Hematopoietic multipotent progenitor cell treated with erythropoietin and hydrocortisone succinate and interleukin-3 and kit ligand, for 8 days (in vitro differentiated cells): ENCODE measurements at places on chromosomes 12 and 14.
A peak's percentile ranks its signal among the peaks of the same experiment; 100 is the strongest.

DNA sequence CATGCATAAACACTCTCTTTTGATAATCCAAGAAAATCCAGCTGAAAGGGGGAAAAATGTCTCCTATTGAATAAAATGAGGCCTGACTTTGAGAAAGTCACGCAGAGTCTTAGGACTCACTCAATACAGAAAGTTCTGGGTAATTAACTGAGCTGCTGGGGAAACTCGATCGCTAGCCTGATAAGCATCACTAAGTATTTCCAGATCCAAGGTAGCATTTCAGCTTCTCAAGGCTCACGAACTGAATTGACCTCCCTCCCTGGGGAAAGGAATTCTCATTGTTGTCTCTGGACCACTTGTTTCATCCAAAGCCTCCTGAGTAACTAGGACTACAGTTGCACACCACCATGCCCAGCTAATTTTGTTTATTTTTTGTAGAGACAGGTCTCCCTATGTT, 13.8 kb upstream of the ANAPC5 start:
- no peak for DNase-seq

DNA sequence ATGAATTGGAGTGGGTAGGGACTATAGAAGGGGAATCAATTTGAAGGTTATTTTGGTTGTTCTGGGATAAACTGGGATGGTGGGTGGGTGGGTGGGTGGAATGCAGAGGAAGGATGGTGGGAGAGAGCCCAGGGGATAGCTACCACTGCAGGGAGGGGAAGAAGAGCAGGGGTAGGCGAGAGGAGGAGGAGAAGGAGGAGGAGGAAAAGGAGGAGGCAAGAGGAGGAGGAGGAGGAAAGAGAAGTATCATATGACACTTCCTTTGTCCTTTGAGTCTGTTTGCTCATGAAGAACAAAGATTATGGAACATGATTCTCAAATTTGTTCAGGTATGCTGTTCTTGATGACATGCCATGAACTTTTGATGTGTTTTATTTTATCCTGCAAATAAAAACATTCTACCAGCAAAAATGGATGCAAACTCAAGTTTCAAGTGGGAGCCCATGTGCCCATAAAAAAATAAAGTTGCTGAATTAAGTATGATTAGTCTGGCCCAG, 4.1 kb upstream of the BEST3 start:
- DNase-seq = no peak

DNA sequence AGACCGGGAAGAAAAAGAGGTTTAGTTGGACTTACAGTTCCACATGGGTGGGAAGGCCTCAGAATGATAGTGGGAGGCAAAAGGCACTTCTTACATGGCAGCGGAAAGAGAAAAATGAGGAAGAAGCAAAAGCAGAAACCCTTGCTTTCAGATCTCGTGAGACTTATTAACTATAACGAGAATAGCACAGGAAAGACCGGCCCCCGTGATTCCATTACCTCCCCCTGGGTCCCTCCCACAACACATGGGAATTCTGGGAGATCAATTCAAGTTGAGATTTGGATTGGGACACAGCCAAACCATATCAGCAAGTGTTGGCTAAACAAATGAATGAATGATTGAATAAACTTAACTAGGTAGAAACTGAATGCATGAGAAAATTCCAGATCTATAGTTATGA, 85.3 kb upstream of the PARP11 start:
- DNase-seq = no peak

DNA sequence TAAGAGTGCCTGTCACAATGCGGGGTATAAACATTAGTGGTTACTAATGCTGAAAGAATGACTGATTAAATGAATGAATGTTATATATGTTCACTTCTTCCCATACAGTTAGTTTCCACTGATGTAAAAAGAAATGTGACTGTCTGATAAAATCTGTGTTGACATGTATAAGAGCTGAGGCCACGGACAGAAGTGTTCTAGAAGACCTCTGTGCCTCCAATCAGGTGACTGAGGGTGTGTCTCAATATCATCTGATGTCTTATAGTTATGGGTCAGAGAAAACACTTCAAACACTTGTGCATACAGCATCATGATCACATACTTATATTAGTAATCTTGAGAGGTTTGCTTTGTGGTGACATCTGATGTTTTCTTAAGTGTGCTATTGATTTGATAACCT, 183.4 kb downstream of the TTC7B start:
- peak; percentile 27 for DNase-seq

DNA sequence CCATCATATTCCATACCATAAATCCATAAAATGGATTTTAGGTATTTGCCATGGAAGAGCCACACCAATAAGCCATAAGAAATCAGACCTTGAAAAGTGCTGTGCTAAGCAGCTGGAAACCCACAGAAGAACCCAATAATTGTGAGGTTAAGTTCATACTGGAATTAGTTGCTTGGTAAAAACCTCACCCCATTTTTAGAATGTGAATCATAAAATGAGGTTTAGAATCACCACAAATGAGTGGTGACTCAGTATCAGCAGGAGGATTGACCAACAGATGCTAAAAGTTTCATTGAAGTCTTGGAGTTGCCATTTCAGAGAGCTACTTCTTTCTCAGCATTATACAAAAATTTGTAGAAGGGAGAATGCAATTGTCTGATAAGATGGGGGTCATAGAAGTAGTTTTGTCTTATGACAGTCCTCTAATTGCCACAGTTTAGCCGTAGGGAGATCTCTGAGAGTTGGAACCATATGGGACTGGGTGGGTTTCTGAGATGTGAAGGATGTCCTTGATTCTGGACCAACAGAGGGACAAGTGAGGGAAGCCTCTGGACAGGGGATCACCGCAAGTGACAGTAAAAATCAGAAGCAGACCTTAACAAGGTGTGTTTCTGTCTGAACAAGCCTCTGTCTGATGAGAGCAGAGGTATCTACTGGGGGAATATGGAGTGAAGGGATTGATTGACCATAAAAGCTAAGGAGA, 1.4 kb upstream of the STON2 start:
- DNase-seq = peak; percentile 43

DNA sequence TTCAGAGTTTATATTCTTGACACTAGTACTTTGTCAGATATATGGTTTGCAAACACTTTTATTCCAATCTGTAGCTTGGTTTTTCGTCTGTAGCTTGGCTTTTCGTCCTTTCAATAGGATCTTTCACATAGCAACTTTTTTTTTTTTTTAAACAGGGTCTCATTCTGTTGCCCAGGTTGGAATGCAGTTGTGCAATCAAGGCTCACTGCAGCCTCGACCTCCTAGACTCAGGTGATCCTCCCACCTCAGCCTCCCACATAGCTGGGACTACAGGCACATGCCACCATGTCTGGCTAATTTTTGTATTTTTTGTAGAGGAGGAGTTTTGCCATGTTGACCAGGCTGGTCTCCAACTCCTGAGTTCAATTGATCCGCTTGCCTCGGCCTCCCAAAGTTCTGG, 460.4 kb upstream of the SOX5 start:
- no peak for DNase-seq

DNA sequence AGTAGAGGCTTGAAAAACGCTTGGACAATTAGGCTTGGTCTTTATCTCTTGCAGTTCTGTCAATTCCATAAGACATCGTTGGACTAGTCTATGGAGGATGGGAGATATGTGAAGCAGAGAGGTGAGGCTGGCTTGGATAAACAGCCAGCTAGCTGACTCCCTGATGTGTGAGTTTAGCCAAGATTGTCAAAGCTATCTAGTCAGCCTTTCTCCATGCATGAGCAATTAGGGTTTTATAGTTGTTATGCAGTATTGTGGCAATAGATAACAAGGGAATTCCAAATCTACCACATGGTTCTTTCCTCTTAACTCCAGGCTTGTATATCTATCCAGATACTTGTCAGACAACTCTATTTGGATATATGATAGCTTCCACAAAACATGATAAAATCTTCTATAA, 153.6 kb upstream of the NRXN3 start:
- DNase-seq = no peak

GRCh38 chr12:93174473-93174872, 203.3 kb upstream of the NUDT4 start:
- DNase-seq = no peak

DNA sequence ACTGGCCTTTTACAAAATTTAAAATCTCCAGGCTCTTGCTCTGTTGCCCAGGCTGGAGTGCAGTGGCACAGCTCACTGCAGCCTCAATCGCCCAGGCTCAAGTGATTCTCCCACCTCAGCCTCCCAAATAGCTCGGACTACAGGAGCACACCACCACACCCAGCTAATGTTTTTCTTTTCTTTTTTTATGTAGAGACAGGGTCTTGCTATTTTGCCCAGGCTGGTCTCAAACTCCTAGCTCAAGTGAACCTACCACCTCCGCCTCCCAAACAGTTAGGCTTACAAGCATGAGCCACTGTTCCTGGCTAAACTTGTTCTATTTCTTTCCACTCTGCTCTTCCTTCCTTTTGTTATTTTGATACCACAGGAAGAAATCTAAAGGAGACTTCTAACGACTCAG, 15.2 kb downstream of the SYNJ2BP start:
- no peak for DNase-seq

- peak; percentile 56 for DNase-seq
Measured at GRCh38 chr12:12357719-12358461, 1.0 kb downstream of the BORCS5 start.

DNA sequence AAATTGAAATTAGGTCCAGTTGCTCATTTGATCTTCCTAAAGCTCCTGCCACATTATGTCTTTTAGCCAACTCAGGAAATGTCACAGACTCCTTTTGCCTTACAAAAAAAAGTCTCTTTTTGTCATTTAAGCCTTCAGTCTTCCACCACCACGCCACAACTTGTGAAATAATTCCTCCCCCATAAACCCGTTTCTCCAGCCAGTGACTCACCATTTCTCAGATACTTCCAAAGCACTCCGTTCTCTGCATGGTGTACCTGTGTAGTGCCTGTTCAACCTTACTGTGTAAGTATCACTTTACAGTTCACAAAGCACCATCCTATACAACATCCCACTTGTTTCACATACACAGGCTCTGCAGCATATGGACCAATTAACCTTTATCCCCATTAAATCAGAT, 139.5 kb upstream of the AEBP2 start:
- DNase-seq = no peak

DNA sequence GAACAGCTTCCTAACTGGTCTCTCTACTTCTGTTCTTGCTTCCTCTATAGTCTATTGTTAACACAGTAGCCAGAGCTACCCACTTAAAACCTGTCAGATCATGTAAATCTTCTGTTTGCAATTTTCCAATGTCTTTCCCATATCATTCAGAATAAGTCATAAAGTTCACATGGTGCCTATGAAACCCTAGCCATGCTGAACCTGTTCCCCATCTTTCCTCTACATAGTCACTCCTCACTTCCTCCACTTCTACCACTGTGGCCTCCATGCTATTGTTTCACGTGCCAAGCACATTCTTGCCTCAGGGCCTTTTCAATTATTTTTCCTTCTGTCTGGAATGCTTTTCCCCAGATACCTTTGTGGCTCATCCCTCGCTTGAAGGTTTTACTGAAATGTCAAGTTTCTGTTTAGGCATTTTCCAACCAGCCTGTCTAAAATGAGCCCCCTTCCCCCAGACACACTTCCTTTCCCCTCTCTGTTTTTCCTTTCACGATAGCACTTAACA, 132.1 kb downstream of the DYRK2 start:
- no peak for DNase-seq

DNA sequence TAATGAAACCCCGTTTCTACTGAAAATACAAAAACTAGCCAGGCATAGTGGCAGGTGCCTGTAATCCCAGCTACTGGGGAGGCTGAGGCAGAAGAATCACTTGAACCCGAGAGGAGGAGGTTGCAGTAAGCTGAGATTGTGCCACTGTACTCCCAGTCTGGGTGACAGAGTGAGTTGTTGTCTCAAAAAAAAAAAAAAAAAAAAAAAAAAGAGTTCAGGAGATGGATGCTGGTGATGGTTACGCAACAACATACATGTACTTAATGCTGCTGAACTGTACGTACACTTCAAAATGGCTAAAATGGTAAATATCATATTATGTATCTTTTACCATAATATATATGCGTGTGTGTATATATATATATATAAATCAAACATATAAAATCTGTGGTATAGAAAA, 29.0 kb downstream of the ACTN1 start:
- no peak for DNase-seq

DNA sequence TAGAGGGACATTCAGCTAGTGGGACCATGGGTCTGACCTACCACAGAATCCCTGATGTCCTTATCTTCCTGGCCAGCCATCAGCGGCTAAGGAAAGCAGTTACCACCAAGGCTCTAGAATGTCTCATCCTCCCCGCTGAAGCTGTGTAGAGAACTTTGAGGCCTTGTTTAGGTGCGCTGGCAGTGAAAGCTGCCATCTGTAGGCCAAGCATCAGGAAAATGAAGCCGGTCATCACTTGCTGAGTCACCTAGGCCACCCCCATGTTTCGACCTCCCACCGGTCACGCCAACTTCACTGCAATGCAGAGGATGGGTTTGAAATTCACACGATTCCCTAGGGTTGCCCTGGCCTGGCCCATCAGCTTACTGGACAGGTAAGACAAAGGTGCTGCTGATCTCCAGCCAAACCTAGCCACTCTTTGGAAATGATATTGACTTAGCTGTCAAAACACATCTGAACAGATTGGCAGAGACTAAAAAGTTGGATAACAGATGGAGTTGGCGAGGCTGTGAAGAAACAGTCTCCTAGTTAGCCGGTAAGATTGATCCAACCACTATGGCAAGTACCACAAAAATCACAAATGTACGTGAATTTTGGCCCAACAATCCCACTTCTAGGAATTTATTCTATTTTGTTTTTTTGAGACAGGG, 52.0 kb downstream of the NOS1 start:
- no peak for DNase-seq

GRCh38 chr14:94018308-94018707, 7.8 kb upstream of the OTUB2 start:
- DNase-seq = no peak

- DNase-seq = no peak
Measured at GRCh38 chr14:43215524-43215923, 1291.6 kb downstream of the FSCB start.

GRCh38 chr14:71716041-71716772, 216.0 kb upstream of the RGS6 start:
- DNase-seq = no peak

DNA sequence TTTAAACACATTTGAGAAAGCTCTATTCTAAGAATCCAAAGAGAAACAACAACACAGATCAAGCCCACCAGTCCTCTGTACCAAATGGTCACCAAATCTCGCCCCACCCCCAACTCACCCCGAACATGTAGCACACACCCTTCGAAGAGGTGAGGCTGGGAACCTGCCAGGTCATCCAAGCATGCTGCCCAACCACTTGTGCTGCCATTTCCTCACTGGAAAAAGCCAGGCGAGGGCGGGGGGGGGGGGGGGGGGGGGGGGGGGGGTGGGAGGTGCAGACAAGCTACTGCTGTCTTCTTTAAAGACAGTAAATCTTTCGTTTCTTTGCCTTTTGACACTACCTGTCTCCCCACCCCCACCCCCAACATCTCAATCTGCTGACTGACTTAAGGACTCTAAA, 59.9 kb downstream of the SETD3 start:
- DNase-seq = no peak

- no peak for DNase-seq
Measured at GRCh38 chr12:68675101-68675842, 11.5 kb upstream of the NUP107 start.

DNA sequence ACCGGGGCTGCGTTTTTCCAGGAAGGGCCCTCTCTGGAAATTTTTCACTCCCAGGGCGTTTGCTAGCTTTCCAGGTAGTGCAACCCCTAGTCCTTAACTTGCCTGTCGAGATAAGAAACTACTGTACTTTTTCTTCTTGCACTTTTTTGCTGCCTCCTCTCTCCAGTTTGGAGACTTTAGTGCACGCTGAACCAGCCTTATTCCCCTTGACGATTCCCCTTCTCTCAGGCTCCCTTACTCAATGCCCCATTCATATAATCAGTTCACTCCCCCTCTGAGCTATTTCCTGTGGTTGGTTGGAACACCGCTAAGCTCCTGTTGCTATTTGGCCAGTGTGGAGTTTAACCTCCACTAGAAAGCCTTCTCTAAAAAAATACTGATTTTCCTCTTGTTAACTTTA, 682 bp downstream of the CREBL2 start:
- peak; percentile 52 for DNase-seq
